SK-N-MC (cell line): ENCODE measurements at places on chromosomes 6 and 20.

DNA sequence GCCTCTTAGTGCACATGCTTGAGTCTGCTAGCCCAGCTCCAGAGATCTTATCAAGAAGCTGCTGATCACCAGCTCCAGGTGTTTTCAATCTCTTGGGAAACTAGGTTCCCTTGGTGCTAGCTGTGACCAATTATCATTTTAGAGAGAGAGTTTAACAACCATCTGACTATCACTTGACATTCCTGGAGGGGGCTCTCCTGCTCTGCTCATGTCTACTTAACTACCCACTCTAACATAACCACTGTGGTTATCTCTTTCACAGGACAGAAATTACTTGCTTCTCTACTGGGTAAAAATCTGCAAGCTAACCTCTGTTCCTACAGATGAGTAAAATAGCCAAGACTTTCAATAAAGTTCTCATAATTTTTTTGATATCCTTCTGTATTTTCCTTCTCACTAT is 823.4 kb upstream of the GJE1 start:
- DNase-seq: no peak

- no peak for DNase-seq
These were observed 102.9 kb upstream of the TCF21 start for GRCh38 chr6:133786016-133786415.

DNA sequence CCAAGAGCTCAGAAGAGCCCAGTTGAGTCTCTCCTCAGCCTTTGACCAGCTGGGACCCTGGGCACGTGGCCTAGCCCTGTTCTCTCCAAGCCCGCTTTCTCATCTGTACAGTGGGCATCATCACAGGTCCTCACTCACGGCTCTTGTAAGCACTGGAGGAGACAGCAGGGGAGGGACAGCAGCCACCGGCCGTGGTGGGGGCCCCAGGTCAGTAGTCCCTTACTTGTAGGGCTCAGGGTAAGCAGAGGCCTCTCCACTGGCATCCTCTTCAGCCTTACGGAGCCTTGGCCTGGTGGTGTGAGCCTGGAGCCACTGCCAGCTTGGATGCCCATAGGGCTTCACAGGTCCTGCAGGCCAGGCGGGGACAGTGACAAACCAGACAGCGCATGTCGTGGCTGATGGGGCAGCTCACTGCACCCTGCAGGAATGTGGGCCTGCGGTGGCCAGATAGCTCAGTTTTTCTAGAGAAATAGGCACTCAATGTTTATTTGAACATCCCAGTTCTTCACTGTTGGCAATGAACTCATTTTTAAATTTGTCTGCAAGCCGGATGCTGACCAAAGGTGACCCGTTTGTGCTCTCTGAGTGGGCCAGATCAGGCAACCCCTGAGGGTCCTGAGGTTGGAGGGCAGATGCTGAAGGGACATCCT is 65.1 kb downstream of the ADNP start:
- DNase-seq: no peak

DNA sequence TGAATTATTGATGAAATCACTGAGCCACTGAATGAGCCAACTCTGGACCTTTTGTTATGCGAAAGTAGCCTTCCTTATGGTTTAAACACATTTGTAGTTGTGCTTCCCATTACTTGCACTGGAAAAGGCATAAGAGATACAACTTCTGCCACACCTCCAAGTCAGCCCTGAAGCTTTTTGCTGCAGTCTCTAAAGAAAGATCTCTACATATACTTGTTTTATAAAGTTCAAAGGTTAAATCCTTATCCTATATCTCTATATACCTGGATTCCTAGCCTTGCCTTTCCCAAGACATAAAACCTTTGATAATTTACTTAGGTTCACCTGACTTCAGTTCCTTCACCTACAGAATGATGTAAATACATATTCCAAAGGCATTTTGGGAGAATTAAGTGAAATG is 132.0 kb downstream of the PTPRK start:
- no peak for DNase-seq

GRCh38 chr6:29663300-29664042 is 6.6 kb downstream of the MOG start:
- no peak for DNase-seq

GRCh38 chr6:106688177-106688951 is 59.0 kb downstream of the QRSL1 start:
- DNase-seq: no peak

DNA sequence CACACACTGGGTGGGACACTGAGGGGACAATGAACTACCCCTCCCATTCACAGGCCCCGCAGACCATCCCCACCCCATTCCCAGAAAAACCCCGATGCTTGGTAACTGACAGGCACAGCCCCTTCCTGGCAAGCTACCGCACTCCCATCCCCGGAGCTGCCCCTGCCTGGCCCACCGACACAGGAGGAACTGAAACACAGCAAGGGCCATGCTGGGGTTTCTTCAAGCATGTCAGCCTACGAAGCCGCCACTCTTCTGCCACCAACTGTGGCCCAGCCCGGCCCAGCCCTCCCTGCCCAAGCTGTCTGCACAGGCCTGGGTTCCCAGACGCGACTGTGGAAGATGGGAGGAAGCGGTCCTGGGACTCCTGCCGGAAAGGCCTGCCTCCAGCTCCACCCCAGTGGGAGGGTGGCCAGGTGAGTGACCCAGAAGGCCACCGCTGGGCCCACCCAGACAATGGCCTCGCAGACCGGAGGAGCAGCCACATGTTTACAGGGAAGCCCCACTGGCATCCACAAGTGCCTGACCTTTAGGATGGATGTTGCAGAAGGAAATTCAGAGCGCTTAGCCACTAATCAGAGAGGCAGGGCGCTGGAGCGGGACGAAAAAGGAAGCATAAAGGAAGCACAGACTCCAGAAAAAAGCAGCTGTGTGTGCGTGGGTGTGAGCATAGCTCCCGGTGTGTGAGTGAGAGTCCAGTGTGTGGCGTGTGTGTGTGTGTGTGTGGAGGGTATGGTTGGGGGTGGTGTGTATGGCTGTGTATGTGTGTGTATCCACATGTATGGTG is 91.6 kb downstream of the PRND start:
- no peak for DNase-seq

- no peak for DNase-seq
These were observed 72.3 kb downstream of the MRPL14 start for GRCh38 chr6:44054721-44055559.

- no peak for DNase-seq
These were observed 112.6 kb downstream of the THBS2 start for GRCh38 chr6:169140986-169141495.

DNA sequence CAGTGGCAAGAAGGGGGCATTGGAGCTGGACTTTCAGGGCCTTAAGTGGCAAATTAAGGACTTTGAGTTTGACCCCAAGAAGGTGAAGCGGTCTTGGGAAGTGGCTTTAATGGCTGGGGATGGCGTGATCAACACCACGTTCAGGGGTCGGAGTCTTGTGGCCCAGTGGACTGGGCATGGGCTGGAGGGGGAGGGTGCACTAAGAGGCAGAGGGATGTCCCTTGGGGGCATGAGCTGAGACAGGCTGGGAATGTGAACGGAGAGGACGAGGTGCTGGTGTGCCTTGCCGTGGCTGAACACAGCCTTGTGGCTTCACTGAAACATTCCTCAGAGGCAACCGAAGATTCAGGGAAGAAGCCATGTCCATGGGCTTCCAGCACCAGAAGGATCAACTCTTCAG is 227.0 kb downstream of the SYNDIG1 start:
- DNase-seq: no peak

- no peak for DNase-seq
These were observed 77.6 kb downstream of the WASF1 start for GRCh38 chr6:110101885-110102284.

DNA sequence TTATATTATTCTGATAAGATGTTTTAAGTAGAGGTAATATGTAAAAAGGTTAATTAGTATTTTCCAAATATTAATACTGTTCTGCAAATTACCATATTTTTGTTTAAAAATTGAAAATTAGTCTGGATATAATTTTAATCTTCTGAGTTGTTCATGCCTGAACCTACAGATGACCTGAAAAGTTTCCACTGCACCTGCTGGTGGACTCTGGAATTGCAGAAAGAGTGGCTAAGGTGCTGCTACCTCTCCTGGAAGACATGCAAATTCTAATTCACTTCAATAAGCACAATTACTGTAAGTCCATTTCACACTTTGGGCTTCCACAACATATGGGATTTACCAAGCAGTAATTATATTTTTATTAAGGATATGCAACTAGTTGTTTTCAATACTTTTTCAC is 77.7 kb upstream of the OLIG3 start:
- no peak for DNase-seq

GRCh38 chr6:51459958-51460357 is 627.5 kb downstream of the PKHD1 start:
- no peak for DNase-seq

DNA sequence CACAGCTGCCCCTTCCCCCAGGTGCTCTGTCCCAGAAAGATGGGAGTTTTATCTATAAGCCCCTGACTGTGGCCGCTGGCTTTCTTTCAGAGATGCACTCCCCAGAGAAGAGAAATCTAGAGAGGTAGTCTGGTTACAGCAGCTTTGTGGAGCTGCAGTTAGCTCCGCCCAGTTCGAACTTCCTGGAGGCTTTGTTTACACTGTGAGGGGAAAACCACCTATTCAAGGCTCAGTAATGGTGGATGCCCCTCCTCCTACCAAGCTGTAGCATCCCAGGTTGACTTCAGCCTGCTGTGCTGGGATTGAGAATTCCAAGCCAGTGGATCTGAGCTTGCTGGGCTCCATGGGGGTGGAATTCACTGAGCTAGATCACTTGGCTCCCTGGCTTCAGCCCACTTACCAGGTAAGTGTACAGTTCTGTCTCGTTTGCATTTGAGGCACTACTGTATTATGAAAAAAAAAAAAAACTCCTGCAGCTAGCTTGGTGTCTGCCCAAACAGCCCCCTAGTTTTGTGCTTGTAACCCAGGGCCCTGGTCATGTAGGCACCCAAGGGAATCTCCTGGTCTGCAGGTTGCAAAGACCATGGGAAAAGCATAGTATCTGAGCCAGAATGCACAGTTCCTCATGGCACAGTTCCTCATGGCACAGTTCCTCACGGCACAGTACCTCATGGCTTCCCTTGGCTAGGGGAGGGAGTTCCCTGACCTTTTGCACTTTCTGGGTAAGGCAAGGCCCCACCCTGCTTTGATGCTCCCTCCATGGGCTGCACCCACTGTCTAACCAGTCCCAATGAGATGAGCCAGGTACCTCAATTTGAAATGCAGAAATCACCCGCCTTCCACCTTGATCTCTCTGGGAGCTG is 275.0 kb downstream of the CENPW start:
- DNase-seq: no peak

DNA sequence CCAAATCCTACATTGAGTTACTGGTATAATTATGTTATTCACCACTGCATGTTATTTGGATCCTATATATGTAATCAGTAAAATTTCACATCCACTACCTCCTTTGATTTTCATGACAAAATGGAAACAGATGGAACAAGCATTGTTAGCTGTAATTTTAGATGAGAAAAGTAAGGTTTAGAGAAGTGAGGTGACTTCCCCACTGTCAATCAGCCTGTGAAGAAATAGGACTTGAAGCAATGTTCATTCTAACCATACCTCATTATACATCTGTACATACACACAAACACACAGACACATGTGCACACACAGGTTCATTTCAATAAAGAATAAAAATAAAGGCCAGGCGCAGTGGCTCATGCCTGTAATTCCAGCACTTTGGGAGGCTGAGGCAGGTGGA is 23.7 kb upstream of the QKI start:
- DNase-seq: no peak

DNA sequence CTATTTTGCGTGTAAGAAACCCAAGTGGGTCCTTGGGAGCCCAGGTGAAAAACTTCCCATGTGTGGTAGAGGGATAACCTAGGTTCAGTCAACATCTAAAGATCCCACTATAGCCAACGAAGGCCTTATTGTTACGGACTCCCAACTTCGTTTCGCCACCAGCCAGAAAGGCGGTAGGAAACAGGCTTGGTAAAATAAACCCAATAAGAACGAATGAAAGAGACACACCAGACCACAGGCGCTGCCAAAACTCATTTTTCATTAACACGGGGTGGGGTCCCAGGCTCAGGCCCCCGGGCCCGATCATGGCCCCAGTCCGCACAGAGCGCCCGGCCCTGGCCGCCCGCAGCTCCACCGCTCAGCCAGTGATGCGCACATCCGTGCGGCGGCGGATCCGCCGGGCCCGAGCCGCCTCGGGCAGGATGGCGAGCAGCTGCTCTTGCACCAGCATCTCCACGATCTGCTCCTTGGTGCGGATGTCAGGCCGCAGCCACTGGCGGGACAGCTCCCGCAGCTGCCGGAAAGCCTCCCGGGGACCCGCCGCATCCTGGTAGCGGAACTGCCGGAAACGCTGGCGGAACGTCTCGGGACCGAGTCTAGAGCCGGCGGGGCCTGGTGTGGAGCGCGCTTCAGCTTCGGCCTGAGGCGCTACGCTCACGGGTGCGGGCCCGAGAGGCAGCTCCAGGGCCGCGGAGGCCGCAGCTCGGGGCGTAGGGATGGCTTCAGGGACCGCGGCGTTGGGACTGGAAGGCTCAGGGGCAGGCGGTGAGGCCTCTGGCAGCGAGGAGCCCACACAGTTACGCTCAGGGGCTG is 709 bp downstream of the SCAND1 start:
- DNase-seq: no peak

GRCh38 chr6:86937219-86938079 is at the start of gene HTR1E:
TSS of gene HTR1E (plus strand) at chr6:86937528. CDS start at chr6:87015335, 77,807 bp downstream.
- DNase-seq: no peak

DNA sequence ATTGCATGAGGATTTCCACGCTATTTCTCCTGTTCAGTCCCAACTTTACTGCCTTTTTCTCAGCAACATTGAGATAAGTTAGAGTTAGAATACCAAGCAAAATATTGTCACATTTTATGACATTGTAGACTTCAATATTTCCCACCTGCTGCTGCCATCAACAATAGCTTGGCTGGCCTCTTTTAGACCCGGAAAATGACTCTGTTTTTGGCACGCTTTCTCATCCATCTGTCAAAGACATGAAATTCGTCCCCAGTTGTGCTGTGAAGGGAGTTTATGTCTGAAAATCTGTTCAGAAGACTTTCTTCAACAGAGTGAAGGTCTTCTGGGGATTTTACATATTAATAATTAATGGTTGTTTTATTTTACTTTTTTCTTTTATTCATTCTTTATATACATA is 857.3 kb downstream of the FRK start:
- DNase-seq: no peak

DNA sequence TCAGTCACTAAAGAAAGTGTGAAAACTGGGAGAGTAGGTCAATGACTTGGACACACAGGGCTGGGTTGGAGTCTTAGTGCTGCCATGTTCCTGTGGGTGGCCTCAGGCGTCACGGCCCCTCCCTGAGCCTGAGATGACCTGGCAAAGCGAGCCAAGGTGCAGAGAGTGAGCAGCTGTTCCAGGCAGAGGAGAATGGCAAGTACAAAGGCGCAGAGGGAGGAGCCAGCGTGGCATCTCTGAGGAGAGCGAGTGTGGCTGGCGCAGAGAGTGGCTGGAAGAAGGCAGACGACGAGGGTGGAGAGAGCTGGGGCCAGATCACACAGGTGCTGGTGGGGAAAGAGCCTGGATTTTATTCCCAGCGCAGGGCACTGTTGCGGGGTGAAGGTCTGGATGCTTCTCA is 20.6 kb upstream of the CHMP4B start:
- DNase-seq: no peak
